ENCODE measurements at places on chromosomes 7 and 10. TPM values are rescaled to one million over a fixed set of nuclear protein-coding genes. Genes with fewer than 3 reads are reported as not detected.

GRCh38 chr7:22586101-22586785 lies 86.3 kb upstream of the STEAP1B start:
- no peak for DNase-seq
- H3K27ac ChIP-seq = no peak overlapping the region
- H3K4me1 ChIP-seq = peaks cover 22% of the 10 kb centered on the region
- H3K36me3 ChIP-seq = no peaks in the 10 kb centered on the region
- no peak overlapping the region for H3K4me3 ChIP-seq

DNA sequence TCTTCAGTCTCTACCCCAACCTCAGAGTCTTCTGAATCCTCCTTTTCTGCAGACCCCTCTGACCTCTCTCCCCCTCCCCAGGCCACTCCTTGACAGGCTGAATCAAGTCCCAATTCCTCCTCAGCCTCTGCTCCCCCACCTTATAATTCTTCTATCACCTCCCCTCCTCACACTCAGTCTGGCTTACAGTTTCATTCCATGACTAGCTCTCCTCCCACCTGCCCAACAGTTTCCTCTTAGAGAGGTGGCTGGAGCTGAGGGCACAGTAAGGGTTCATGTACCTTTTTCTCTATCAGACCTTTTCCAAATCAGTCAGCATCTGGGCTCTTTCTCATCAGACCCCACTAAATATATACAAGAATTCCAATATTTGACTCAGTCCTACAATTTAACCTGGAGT lies 14.6 kb upstream of the LRRC61 start:
- no peaks in the 10 kb centered on the region for H3K27me3 ChIP-seq
- H3K4me1 ChIP-seq = peaks cover 27% of the 10 kb centered on the region
- H3K4me3 ChIP-seq = no peak overlapping the region
- H3K36me3 ChIP-seq = no peaks in the 10 kb centered on the region
- no peak overlapping the region for H3K27ac ChIP-seq
- DNase-seq = no peak

- H3K4me1 ChIP-seq = peaks cover 13% of the 10 kb centered on the region
- H3K27ac ChIP-seq = no peak overlapping the region
- no peak for DNase-seq
- H3K36me3 ChIP-seq = no peaks in the 10 kb centered on the region
- no peaks in the 10 kb centered on the region for H3K27me3 ChIP-seq
- no peak overlapping the region for H3K4me3 ChIP-seq
These were observed 121.0 kb downstream of the ITIH5 start for GRCh38 chr10:7545792-7546191.

DNA sequence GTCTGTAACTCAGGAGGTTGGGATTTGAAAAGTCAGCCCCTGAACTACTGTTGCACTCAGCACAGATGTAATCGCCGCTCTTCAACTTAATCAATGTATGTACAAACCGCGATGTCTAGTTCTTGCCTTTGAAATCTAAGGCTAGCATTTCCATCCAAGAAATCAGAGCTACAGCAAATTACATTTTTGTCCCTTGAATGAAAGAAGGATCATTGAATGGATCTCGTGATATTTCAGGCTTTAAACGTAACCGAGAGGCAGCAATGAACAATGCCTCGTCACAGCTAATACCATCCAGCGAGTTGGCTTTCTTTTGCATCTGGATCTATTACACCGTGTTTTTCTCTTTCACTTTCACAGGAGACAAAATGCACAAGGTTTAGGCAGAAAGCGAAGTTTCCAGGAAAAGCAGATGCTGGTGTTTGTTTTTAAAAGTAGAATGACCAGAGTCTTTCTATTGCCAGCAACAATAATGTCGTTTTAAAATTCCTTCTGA lies 5.5 kb downstream of the SKIDA1 start:
- no peaks in the 10 kb centered on the region for H3K36me3 ChIP-seq
- H3K27me3 ChIP-seq = no peaks in the 10 kb centered on the region
- H3K4me1 ChIP-seq = peaks cover 9% of the 10 kb centered on the region

DNA sequence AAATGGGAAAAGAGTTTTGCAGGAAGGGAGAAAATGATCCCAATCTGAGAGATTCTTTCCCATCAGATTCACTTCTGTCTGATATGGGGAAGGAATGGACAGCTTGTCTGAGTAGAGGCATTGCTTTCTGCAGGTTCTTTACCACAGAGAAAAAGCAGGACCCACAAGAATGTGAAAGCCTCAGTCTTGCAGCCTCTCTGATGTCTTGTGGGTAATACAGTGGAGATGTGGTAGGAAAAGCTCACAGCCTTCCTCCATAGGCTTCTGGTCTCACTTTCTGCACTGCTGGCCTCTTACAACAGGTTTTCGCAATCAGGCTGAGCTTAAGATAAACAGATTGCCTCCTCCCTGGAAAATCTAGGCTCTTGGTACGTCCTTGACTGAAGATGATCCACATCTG lies 551 bp downstream of the IFIT1 start:
- DNase-seq = no peak
- H3K4me1 ChIP-seq = peaks cover 18% of the 10 kb centered on the region
- no peaks in the 10 kb centered on the region for H3K36me3 ChIP-seq
- H3K27ac ChIP-seq = peak overlapping the region; percentile 61
- H3K27me3 ChIP-seq = no peaks in the 10 kb centered on the region

DNA sequence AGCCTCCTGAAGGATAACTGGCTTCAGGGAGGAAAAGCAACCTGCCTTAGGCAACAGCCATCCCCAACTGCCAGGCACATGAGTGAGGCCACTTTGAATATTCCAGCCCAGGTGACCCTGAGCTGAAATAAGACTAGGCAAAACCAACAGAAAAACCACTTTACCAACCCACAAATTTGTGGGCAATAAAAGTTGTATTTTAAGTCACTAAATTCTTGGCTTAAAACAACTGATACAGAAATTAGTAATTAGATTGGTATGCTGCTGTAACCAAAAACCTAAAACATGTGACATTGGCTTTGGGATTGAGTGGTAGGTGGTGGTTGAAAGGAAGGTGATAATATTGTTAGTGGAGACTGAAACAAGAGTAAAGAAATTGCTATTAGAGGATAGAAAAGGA lies 39.9 kb downstream of the ABCB4 start:
- DNase-seq = no peak
- no peak overlapping the region for H3K27ac ChIP-seq
- no peaks in the 10 kb centered on the region for H3K4me1 ChIP-seq
- H3K4me3 ChIP-seq = no peak overlapping the region
- no peaks in the 10 kb centered on the region for H3K27me3 ChIP-seq

DNA sequence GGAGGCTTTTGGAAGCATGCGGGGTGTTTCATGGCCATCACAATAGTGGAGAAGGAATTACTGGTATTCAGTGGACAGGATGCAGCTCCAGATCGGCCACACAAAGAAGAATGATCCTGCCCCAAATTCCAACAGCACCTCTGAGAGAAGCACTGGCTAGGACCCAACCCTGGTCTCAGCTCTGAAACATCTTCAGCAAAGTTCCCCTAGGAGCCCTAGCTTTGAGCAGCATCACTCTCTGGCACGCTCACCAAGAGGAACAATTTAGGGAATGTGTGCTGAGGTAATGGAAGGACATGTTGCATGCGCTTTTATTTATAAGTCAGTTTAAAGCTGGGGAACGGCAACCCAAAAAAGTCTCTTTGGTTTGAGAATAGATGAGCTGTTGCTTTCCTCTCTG lies 5.5 kb upstream of the OPN1SW start:
- DNase-seq = no peak
- H3K4me3 ChIP-seq = no peak overlapping the region
- H3K36me3 ChIP-seq = no peaks in the 10 kb centered on the region
- no peak overlapping the region for H3K27ac ChIP-seq
- H3K4me1 ChIP-seq = no peaks in the 10 kb centered on the region
- no peaks in the 10 kb centered on the region for H3K27me3 ChIP-seq

GRCh38 chr10:24097751-24098207 lies 111.2 kb upstream of the KIAA1217 start:
- H3K27me3 ChIP-seq = no peaks in the 10 kb centered on the region
- H3K27ac ChIP-seq = no peak overlapping the region
- no peaks in the 10 kb centered on the region for H3K4me1 ChIP-seq
- no peaks in the 10 kb centered on the region for H3K36me3 ChIP-seq
- DNase-seq = no peak

GRCh38 chr7:100483722-100484672 lies at the start of gene NYAP1:
Gene NYAP1 (plus strand): TSS chr7:100483927. CDS start chr7:100485312, 1,385 bp downstream.
- DNase-seq = peak; percentile 85
- no peak within 1 kb of the TSS for H3K27ac ChIP-seq
- H3K36me3 ChIP-seq = no peaks in the 10 kb centered on the region
- H3K27me3 ChIP-seq = no peaks in the 10 kb centered on the region
- no peaks in the 10 kb centered on the region for H3K4me1 ChIP-seq

DNA sequence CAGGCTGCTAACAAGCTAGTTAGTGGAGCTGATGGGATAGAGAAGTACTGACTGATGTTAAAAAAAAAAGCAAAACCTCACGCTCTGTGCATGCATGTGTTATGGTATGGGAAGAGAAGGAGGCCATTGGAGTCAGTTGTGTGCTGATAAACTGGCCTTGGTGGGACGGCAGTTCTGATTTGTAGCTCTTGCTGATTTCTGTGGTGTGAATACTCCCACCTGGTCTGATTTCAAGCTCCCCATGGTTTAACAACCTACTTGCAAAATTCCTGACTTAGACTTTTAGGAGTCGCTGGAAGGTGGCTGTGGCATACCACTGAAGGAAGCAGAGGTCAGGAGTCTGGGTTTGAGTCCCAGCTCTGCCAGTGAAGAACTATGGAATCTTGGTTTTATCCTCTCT lies 15.2 kb downstream of the CAMK1D start:
- no peaks in the 10 kb centered on the region for H3K4me1 ChIP-seq
- H3K4me3 ChIP-seq = no peak overlapping the region
- DNase-seq = no peak

DNA sequence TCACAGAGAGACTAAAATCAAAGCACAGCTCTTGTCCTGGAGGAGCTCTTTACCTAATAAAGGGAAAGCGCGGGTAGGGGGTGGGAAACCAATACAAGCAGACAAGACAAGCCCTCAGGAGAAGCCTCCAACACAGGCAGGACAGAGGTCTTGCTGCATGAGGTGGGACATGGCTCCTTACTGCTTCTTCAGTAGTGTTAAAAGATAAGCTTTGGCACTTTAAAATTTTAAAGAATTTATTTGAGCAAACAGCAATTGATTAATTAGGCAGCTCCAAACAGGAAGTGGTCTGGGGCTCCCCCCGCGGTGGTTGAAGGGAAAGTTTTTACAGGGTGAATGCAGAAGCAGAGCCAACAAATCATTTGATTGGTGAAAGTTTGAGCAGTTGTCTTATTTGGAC lies 50.3 kb upstream of the MACC1 start:
- no peak for DNase-seq
- H3K27me3 ChIP-seq = no peaks in the 10 kb centered on the region
- no peaks in the 10 kb centered on the region for H3K36me3 ChIP-seq
- no peak overlapping the region for H3K27ac ChIP-seq

DNA sequence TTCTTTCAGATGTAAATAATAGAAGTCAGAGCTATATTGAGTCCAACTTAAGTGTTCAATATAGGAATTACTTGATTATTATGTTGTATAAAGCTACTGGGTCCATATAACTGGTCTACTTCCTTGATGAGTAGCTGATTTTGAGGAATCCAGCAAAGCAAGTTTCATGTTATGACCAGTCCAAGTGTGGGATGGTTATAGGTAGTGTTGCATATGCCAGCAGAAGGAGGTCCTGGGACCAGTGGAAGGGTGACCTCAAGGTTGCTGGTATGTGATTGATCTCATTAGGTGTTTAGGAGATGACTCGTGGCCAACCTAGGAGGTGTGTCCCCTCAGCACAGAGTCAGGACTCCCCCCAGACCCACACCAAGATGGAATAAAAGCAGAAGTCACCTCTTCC lies 551.5 kb downstream of the KCNMA1 start:
- no peaks in the 10 kb centered on the region for H3K4me1 ChIP-seq
- H3K4me3 ChIP-seq = no peak overlapping the region
- DNase-seq = no peak
- no peaks in the 10 kb centered on the region for H3K27me3 ChIP-seq

DNA sequence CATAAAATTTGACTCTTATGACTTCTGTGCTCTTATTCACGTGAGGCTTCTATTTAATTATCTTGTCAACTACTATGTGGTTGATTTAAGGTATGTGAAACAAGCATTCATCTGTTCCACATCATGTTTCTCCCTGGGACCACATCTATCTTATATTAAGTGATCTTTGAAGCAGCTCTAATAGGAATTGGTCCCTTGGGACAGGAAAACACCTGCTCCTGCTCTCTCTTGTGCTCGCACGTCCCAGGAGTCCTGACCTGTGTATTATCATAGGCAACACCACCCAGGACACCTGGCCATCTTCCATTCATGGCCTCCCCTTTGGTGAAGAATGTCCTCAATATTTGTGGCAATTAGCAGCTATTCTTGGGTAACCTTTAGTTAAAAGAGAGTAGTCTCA lies 269.2 kb downstream of the NRG3 start:
- H3K4me1 ChIP-seq = no peaks in the 10 kb centered on the region
- no peaks in the 10 kb centered on the region for H3K27me3 ChIP-seq
- no peak overlapping the region for H3K4me3 ChIP-seq
- no peak overlapping the region for H3K27ac ChIP-seq
- no peaks in the 10 kb centered on the region for H3K36me3 ChIP-seq
- no peak for DNase-seq

DNA sequence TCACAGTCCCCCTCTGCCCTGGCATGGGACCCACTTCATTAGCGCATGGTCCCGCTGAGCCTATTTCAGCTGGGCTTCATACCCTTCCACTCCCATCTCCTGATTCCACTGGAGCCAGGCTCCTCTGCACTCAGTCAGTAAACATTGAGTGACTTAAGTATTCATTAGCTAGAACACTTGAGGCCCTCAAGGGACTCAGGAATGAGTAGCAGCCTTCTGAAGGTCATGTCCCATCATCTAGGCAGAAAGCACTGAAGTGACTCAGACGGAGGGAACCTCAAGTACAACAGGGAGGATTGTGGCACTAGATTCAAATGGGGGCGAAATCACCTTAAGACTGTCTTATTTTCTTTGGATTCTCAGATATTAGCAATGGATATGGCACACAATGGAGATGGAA lies 186.6 kb upstream of the INHBA start:
- no peaks in the 10 kb centered on the region for H3K36me3 ChIP-seq
- no peak overlapping the region for H3K27ac ChIP-seq
- H3K27me3 ChIP-seq = no peaks in the 10 kb centered on the region
- DNase-seq = no peak
- no peaks in the 10 kb centered on the region for H3K4me1 ChIP-seq

DNA sequence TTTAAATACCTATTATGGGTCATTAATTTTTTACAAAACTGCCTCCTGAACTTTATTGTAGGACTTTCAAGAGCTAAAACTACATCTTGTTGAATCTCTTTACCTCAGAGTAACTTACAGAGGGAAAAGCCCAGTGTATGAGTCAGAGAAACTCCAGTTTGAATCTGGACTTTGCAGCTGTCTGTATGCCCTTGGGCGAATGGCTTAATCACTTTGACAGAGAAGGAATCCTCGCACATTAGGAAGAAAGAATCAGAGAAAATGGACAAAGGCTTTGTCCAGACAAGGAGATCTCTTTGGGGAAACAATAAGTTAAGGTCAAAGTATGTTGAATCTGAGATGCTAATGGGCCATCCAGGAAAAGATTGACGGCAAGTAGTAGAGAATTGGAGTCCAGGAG lies 484.2 kb upstream of the CELF2 start:
- no peaks in the 10 kb centered on the region for H3K36me3 ChIP-seq
- DNase-seq = no peak
- H3K4me3 ChIP-seq = no peak overlapping the region

The NAT16 gene
- polyA plus RNA-seq = 1.3 TPM

The DEPP1 gene
- 217 TPM for polyA plus RNA-seq

The CALHM2 gene
- 7.0 TPM for polyA plus RNA-seq

The SHH gene
- 0.08 TPM for polyA plus RNA-seq

The GDF2 gene
- not detected for polyA plus RNA-seq

The AGMO gene
- 0.19 TPM for polyA plus RNA-seq

The ARMC3 gene
- not detected for polyA plus RNA-seq

The ANK3 gene
- 3.3 TPM for polyA plus RNA-seq

The ANAPC16 gene
- polyA plus RNA-seq = 153 TPM

The AKR1E2 gene
- polyA plus RNA-seq = 1.1 TPM

The GLI3 gene
- 0.54 TPM for polyA plus RNA-seq

The CALML3 gene
- 0.05 TPM for polyA plus RNA-seq

The KIAA1549 gene
- polyA plus RNA-seq = 1.9 TPM
